Lung (tissue), 17 donors: ENCODE measurements at places on chromosomes 4 and X. TPM values are rescaled to one million over a fixed set of nuclear protein-coding genes. Genes with fewer than 3 reads are reported as not detected.

The AMBN gene
- not detected for total RNA-seq

DNA sequence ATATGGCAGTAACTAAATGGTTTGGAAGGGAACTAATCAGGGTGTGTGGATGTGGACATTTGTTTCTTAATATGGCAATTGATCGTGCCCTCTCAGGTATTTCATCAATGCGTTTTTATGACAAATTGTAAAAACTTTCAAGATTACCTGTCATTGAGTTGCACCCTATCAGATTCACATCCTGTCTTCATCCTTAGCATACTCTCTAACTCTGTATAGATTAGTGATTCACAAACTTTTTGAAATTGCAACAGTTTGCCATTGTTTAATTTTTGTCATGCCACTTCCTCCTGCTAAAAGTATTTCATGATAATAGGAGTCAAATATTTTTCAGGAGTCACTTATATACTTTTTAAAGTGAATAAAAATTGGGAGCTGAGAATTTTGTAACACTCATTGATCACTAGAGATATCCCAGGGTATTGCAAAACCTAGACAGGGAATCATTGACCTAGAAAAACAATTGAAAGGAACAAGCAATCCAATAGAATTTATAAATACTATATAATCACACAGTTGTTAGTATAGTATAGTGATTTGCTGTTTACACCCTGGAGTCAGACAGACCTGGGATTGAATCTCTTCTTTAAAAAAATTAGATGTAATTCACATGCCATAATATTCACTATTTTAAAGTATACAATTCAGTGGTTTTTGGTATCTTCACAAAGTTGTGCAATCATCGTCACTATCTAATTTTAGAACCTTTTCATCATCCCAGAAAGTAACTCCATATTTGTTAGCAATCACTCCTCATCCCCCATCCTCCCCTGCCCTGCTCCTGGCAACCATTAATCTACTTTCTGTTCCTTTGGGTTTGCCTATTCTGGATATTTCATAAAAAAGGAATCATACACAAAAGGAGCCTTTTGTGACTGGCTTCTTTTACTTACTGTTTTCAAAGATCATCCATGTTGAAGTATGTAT is 8.9 kb downstream of the MID2 start:
- H3K27ac ChIP-seq: no peak overlapping the region
- no peak for DNase-seq
- no peaks in the 10 kb centered on the region for H3K36me3 ChIP-seq
- no peaks in the 10 kb centered on the region for H3K4me1 ChIP-seq

- H3K27me3 ChIP-seq: peaks cover 29% of the 10 kb centered on the region
- no peak overlapping the region for H3K4me3 ChIP-seq
- DNase-seq: peak; percentile 44
- no peaks in the 10 kb centered on the region for H3K36me3 ChIP-seq
- no peaks in the 10 kb centered on the region for H3K4me1 ChIP-seq
- H3K27ac ChIP-seq: no peak overlapping the region
Observed at GRCh38 chrX:107025545-107025944, 25.5 kb upstream of the MORC4 start.

GRCh38 chr4:127997534-127998388 is 32.6 kb downstream of the ABHD18 start:
- H3K27me3 ChIP-seq: no peaks in the 10 kb centered on the region
- H3K4me1 ChIP-seq: no peaks in the 10 kb centered on the region
- no peak for DNase-seq
- H3K4me3 ChIP-seq: no peak overlapping the region
- H3K27ac ChIP-seq: no peak overlapping the region

- H3K36me3 ChIP-seq: no peaks in the 10 kb centered on the region
- no peaks in the 10 kb centered on the region for H3K27me3 ChIP-seq
- H3K4me3 ChIP-seq: no peak overlapping the region
- DNase-seq: no peak
Observed at GRCh38 chr4:140800666-140801065, 44.5 kb upstream of the TBC1D9 start.

DNA sequence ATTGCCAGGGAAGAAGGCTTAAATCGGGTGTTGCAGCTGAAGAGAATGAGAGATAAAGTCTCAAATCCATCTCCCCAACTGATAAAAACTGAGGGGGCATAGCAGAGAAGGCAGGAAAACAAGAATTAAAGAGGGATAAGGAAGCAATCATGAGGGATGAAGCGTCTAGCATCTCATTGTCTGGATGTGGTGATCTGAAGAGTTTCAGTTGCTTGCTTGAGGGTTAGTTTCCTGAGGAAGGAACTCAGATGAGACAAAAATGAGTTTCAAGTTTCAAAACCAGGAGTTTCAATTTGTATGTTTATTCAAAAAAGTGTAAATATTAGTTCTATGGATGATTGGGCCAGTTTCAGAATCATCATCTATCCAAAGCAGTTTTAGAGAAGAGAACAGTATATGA is 496.9 kb downstream of the RAB28 start:
- no peaks in the 10 kb centered on the region for H3K4me1 ChIP-seq
- no peaks in the 10 kb centered on the region for H3K36me3 ChIP-seq
- no peak for DNase-seq
- H3K27ac ChIP-seq: no peak overlapping the region
- H3K4me3 ChIP-seq: no peak overlapping the region

GRCh38 chr4:152109531-152110509 is 349.0 kb upstream of the GATB start:
- H3K4me1 ChIP-seq: peaks cover 8% of the 10 kb centered on the region
- no peak overlapping the region for H3K4me3 ChIP-seq
- no peaks in the 10 kb centered on the region for H3K27me3 ChIP-seq
- peak; percentile 67 for DNase-seq
- H3K27ac ChIP-seq: no peak overlapping the region

DNA sequence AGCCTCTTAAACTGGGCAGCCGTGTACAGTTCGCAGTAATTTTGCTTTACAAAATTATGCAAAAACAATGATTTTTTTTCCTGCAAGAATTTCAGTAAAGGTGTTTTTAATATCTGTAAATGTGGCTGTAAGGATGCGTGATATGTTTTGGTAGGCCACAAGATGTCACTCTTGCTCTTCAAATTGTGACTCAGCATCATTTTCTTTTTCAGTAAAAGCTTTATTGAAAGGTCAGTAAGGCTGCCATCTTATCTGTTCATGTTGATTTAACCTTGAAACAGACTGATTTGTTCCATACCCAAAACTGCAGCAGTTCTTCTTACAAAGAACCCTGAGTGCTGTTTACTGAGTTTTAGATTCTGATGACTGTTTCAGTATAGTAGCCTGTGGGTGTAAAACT is 39.9 kb downstream of the TXLNG start:
- DNase-seq: no peak
- H3K36me3 ChIP-seq: peaks cover 2% of the 10 kb centered on the region
- no peak overlapping the region for H3K27ac ChIP-seq
- H3K4me1 ChIP-seq: no peaks in the 10 kb centered on the region
- H3K4me3 ChIP-seq: no peak overlapping the region

The DACH2 gene
- total RNA-seq: not detected

DNA sequence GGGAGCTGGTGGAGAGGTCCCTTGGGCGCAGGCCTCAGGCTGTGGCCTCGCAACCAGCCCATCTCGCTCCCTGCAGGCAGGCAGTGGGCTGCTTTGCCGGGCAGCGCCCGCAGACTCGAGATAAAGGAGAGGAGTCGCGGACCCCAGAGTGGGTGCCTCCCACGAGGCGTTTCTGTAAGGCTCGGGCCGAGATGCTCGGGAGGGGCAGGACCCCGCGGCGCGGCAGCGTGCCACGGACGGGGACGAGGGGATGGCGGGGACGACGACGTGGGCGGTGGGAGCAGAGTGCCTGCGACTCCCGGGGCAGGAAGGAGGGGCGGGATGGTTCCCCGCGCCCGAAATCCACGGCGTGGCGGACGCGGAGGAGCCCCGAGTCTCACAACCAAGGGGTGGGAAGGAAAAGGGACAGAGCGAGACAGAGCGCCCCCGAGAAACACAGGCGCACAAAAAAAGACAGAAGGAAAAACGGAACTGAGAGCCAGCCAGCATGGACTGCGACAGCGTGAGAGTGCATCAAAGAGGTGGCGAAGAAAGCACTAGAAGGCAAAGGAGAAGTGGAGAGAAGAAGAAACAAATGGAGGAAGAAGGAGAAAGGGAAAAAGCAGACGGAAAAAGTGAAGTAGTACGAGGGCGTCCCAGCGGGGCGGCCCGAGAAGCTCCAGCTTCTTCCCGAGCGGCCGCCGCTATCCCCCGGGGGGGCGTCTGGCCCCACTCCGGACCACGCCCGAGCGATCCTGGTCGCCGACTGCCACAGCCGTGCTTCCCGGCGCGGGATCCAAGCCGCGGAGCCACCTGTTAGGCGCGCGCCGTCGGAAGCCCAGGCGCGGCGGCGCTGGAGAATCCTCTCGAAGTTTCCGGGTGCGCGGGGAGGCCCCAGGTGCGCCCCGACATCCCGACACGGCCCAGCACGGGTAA is 1.5 kb downstream of the BEND4 start:
- peaks cover 50% of the 10 kb centered on the region for H3K27me3 ChIP-seq
- no peak overlapping the region for H3K27ac ChIP-seq
- H3K4me1 ChIP-seq: no peaks in the 10 kb centered on the region
- no peak overlapping the region for H3K4me3 ChIP-seq
- no peaks in the 10 kb centered on the region for H3K36me3 ChIP-seq
- peak; percentile 19 for DNase-seq

DNA sequence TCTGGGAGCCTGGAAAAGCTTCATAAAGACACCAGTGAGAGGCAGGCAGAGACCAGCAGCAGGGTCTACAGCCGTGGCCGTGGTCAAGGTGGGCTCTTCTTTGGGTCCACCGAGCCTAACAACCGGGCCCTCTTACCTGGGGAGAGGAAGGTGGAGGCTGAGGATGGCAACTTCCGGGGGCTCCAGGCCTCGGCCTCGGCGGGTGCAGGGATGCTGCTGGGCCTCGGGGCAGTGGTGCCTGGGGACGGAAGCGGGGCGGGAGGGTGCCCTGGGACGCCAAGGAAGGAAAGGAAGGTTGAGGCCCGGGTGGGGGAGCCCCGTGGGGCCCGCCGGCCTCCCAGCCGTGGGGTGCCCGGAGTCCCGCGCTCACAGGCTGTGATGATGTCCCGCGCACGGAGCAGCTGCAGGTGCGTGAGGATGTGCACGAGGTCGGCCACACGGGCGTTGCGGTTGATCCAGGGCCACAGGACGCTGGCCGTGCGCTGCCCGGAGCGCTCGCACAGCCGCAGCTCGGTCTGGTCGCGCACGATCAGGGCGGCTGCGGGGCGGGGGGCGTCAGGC is 561 bp downstream of the IRAK1 start:
- peaks cover 4% of the 10 kb centered on the region for H3K36me3 ChIP-seq
- peak overlapping the region; percentile 82 for H3K27ac ChIP-seq
- peak overlapping the region; percentile 65 for H3K4me3 ChIP-seq
- H3K4me1 ChIP-seq: peaks cover 3% of the 10 kb centered on the region

- H3K36me3 ChIP-seq: no peaks in the 10 kb centered on the region
- no peaks in the 10 kb centered on the region for H3K4me1 ChIP-seq
- H3K27ac ChIP-seq: peak overlapping the region; percentile 45
Observed at GRCh38 chrX:155009994-155010472, 12.5 kb downstream of the F8 start.

DNA sequence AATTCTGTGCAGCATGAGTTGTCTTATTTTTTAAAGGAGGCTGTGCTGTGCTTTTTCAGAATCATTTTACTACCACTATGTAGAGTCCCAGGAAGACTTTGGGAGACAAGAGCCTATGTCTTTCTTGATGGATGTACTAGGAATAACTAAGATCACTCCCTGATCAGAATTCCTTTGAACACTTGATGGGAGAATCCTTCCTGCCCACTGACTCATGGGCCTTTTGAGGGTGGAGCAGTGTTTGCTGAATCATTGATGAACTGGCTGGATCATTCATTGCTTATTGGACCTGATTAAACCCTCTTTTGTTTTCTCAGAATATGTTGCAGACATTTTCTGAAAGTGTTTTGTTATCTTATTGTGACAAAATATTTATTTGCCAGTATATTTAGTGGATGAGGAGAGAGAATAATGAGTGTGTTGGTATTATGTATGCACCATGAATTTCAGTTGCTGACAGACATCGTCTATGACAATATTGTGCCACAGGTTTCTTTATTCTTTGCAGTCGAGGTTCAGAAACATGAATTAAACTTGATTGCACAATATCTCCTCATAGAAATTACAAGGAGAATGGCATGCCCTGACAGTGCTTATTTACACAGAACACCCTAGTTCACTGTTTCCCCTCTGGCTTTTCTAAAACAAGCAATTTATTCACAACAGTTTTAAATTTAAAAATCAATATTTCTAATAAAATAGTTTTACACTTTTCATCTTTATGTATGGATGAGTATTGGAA is 36.3 kb downstream of the POU4F2 start:
- no peaks in the 10 kb centered on the region for H3K36me3 ChIP-seq
- DNase-seq: no peak
- H3K27ac ChIP-seq: no peak overlapping the region
- H3K4me1 ChIP-seq: no peaks in the 10 kb centered on the region
- no peak overlapping the region for H3K4me3 ChIP-seq

GRCh38 chrX:14676431-14676830 is 147.1 kb downstream of the GLRA2 start:
- no peaks in the 10 kb centered on the region for H3K36me3 ChIP-seq
- no peak overlapping the region for H3K27ac ChIP-seq
- no peak for DNase-seq
- no peaks in the 10 kb centered on the region for H3K4me1 ChIP-seq
- H3K4me3 ChIP-seq: no peak overlapping the region

- DNase-seq: no peak
- no peak overlapping the region for H3K4me3 ChIP-seq
- no peak overlapping the region for H3K27ac ChIP-seq
- H3K27me3 ChIP-seq: peaks cover 12% of the 10 kb centered on the region
Observed at GRCh38 chr4:41745292-41746024, 3.1 kb downstream of the PHOX2B start.

DNA sequence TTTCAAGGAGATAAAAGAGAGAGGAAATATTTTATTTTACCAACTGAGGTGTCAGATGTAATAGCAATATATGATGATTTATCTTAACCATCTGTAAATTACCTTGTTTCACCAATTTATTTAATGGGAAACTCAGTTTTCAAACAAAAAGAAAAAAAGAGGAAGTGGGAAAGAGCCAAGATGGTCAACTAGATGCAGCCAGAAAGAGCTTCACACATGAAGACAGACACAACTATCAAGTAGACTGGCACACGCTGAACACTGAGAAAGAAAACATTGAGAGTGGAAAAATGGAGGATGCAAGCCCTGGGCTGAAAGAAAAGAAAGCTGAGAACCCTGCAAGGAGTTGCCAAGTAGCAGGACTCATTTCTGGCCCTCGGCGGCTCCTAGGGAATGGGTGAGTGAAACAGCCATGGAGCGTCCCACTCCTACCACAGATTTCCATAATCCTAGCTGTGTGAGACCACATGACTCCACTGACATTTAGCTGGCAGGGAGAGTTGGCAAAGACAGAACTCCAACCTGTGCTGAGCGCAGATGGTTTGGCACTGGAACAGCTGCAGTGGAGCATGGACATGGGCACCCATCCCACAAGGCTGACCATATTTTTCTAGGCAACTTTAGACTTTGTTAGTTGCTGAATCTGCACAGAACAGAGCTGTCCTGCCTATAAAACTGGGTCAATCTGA is 409.3 kb downstream of the FAM47B start:
- H3K36me3 ChIP-seq: no peaks in the 10 kb centered on the region
- no peaks in the 10 kb centered on the region for H3K4me1 ChIP-seq
- DNase-seq: no peak
- H3K4me3 ChIP-seq: no peak overlapping the region

GRCh38 chrX:123088331-123088730 is 95.7 kb upstream of the GRIA3 start:
- no peaks in the 10 kb centered on the region for H3K27me3 ChIP-seq
- H3K27ac ChIP-seq: no peak overlapping the region
- no peaks in the 10 kb centered on the region for H3K4me1 ChIP-seq
- H3K4me3 ChIP-seq: no peak overlapping the region

GRCh38 chrX:111164728-111165127 is 68.7 kb downstream of the PAK3 start:
- no peaks in the 10 kb centered on the region for H3K36me3 ChIP-seq
- no peak overlapping the region for H3K27ac ChIP-seq
